CD4-positive, alpha-beta T cell treated with Interleukin-21 for 1 hour (primary cell): ENCODE measurements at places on chromosomes 12 and 14.

GRCh38 chr12:108611884-108612415, 14.1 kb upstream of the TMEM119 start:
- peak; percentile 68 for DNase-seq

GRCh38 chr14:76261371-76261811, 109.7 kb downstream of the GPATCH2L start:
- DNase-seq, result no peak

GRCh38 chr14:25017562-25017961, 32.4 kb downstream of the STXBP6 start:
- no peak for DNase-seq

DNA sequence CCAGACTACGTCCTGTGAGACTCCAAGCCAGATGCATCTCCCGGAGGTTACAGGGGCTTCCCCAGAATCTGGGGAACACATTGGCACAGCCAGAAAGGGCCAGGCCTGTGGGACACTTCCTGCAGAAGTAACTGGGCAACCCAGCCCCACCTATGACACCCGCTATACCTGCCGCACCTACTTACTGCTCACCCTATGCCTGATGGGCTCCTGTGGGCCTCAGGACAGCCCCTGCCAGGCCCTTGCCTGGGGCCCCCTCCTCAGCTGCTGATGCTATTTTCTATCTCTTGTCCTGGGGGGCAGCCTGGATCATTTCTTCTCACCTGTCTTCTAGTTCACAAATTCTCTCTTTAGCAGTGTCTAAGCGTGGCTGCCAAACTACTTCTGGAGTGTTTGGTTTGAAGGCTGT, 28.7 kb downstream of the JAG2 start:
- no peak for DNase-seq

DNA sequence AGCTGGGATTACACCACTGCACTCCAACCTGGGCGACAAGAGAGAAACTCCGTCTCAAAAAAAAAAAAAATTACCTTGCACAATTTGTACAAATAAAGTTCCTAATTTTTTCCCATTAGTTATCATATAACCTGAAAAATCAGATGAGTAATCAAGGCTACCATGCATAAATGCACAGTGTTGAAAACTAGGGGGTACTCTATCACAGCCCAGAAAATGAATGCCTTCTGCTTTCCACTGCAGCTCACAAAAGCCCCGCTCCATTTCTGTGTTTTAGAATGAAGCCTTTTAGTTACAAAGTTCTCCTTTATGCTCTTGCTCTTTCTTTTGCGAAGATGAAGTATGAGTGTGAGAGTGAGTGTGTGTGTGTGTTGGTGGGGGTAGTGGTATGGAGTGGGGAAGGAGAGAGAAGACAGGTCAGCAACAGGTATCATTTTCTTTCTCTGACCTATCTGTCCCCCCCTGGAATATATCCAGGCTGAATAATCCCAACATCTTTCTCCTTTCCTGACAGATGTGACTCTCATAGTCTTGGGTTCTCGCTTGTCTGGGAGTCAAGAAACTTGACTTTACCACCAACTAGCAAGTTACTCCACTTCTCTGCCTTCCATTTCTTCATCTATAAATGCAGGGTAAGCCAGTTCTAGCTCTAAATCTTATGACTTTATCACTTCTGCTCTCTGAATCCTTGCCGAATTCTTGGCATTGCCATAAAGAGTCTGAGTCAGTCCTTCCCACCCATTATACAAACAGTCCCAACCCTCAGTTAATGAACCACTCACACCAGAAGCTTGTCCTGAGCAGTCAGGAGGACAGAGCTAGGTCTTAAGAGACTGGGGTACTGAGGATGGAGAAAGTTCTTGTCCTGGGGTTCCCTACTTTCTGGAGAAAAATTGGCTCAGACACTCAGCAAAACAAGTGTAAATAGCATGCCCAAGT, 16.1 kb downstream of the BIN2 start:
- no peak for DNase-seq

DNA sequence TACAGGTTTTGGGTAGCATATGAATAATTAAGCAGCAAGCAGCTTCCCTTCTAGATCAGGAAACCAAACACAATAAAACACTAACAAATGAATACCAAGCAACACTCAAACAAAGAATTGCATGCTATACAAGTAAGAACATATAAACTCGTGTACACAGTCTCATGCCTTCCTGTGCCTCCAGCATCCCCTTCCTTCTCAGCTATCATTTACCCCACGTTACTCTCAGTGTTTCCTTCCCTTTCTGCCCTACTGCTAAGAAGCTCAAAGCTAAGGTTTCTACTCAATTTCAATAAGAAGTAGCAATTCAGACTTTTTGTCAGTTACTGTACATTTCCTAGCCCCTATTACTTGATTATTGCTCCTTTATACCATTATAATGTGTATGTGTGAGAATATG, 81.0 kb downstream of the DUSP16 start:
- peak; percentile 65 for DNase-seq

- DNase-seq, result no peak
Observed at GRCh38 chr12:25552681-25553080, 402 bp downstream of the LMNTD1 start.

GRCh38 chr14:76696361-76696760, 64.9 kb upstream of the VASH1 start:
- no peak for DNase-seq

- DNase-seq, result no peak
Observed at GRCh38 chr14:102525929-102526497, 16.4 kb upstream of the ANKRD9 start.

DNA sequence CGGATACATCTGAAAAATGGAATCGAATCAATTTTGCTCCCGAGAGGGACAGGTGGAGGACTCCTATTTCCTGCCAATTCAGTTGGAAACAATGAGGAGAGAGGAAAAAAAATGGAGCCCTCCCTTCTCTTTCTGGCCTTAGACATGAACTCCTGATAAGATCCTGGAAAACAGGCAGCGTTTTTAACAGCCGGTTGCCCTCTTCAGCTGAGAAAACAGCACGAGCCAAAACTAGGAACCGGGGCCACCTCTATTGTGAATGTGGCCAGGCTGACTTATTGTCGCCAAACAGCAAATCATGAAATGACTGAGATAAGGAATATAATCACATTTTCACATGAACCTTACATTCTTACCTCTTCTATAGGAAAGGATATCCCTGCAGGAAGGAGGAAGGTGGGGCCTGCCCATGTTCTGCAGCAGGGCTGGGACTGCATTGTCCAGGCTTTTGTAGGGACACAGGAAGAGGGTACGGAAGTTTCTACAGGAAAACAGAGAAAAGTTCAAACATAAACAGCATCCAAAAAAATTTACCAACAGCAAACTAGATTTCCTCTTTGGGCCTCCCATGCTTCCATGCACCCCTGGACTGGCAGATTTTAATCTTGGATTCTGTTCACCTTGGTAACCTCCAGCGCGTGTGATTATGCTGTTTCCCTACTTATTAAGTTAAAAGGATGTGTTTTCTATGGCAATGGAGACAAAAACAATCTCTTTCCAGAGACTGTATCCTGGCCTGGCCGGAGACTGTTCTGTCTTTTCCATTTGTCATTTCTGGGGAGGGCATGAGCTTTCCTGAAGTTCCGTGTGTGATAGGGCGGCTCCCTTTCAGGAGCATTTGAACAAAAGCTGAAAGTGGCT, 29.0 kb upstream of the ELK3 start:
- no peak for DNase-seq

DNA sequence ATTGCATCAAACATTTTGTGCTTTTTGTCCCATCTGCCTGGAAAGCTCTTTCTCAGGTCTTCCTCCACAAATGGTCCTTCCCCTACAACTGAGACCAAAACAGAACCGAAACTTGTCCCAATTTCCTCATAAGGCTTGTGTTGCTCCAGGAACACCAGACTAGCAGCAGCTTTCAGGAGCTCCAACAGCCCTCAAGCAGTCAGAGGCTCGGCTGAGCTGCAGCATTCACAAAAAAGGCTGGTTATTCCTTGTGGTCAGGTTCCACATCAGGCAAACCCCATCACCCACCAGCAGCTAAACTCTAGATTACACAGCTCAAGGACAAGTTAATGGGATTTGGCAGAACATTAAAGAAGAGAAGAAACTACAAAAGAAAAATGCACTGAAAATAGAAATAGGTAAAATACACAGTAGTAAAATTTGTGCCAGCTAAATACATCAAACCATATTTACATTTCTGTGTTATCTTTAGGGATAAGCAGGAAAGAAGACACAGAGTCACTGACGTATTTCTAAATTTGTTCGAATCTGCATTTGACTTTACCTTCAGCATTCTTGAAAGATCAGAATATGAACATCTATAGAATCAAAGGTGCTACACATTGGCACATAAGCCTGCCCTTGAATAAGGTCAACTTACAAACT, 141.2 kb downstream of the STXBP6 start:
- no peak for DNase-seq

GRCh38 chr14:22418631-22419030, 170.4 kb downstream of the DAD1 start:
- DNase-seq, result no peak

- DNase-seq, result peak; percentile 51
Observed at GRCh38 chr14:106094654-106095189, 568.3 kb downstream of the TMEM121 start.

DNA sequence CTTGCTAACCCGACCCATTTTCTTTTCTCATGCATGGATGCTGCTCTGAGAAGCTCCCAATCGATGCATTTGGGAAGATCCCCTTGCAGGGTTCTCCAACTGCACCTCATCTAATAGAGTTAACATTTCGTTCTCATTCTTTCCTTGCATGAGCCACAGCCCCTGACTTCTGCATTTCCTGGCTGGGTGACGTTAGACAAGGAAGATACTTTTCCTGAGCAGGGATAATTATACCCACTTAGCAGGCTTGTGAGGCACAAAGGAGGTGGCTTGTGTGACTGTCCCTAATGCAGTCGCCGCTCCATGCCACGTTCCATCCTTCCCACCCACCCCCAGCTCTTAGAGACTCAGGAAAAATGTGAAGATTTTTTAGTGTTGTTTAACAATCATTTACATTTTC, 195.1 kb downstream of the CHST11 start:
- DNase-seq, result no peak

- no peak for DNase-seq
Observed at GRCh38 chr14:40581264-40581663, 1025.4 kb upstream of the LRFN5 start.

DNA sequence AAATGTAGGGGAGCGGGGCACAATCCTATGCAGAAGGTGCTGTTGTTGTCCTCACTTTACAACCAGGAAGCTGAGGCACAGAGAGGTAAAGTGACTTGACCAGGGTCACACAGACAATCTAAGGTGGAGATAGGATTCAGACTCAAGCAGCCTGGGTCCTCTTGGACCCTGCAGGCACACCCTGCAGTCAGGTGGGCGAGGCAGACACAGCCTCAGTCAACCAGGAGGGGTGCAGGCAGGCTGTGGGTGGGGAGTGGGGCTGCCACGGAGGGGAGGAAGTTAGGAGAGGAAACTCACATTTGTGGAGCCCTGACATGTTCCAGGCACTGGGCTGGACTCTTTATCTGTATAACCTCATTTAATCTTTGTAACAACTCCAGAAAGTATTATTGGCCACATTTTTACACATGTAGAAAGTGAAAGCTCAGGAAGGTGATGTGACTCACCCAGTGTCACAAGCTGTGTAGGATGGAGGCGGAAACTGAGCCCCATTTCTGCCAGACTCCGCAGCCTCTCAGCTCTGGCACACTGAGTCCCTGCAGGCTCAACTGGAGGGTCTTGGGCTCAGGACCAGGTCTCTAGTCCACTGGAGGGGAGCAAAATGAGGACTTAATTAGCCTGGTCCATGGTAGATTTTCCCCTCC, 24.9 kb upstream of the CHGA start:
- peak; percentile 13 for DNase-seq
